ENCODE measurements at places on chromosomes 2 and 18. TPM values are rescaled to one million over a fixed set of nuclear protein-coding genes. Genes with fewer than 3 reads are reported as not detected.

Gene COPS9
- 115 TPM for total RNA-seq

Gene CCDC74B
- total RNA-seq: not detected

Gene DPP10
- 1.0 TPM for total RNA-seq

Gene DGKD
- total RNA-seq: 17.2 TPM

Gene FTCDNL1
- total RNA-seq: 1.0 TPM

Gene AGXT
- not detected for total RNA-seq

Gene ST8SIA5
- total RNA-seq: 2.1 TPM

Gene FSHR
- total RNA-seq: 0.52 TPM

Gene SERPINB8
- 1.0 TPM for total RNA-seq

Gene GREB1
- 6.8 TPM for total RNA-seq

Gene RAMP1
- 31.8 TPM for total RNA-seq

Gene OSR1
- total RNA-seq: 10.4 TPM

Gene CDCA7
- 9.9 TPM for total RNA-seq

Gene TYW5
- total RNA-seq: 6.8 TPM

Gene ACOXL
- total RNA-seq: not detected

Gene FHOD3
- total RNA-seq: 15.7 TPM

Gene EFR3B
- total RNA-seq: 4.7 TPM

Gene ZNF396
- 1.6 TPM for total RNA-seq

Gene NPHP1
- 11.5 TPM for total RNA-seq

Gene ARL6IP6
- 26.1 TPM for total RNA-seq

Gene IGFBP5
- 260 TPM for total RNA-seq

Gene CFAP53
- total RNA-seq: not detected

Gene ICA1L
- 9.9 TPM for total RNA-seq

Gene AFF3
- 8.4 TPM for total RNA-seq

Gene SIX2
- total RNA-seq: 4.2 TPM

Gene WDR12
- 32.9 TPM for total RNA-seq

Gene KCNG3
- under 0.01 TPM for total RNA-seq

Gene FOSL2
- 10.4 TPM for total RNA-seq

Gene DUSP2
- 4.2 TPM for total RNA-seq

Gene TCF23
- total RNA-seq: 0.52 TPM

Gene ABCB11
- total RNA-seq: not detected

Gene LONRF2
- total RNA-seq: 1.0 TPM
